H9 (cell line): ENCODE measurements at places on chromosomes 11 and 22. TPM values are rescaled to one million over a fixed set of nuclear protein-coding genes. Genes with fewer than 3 reads are reported as not detected.

MMP27 gene
- not detected in 2 replicates for total RNA-seq

GRCh38 chr11:112797648-112798293, 163.4 kb upstream of the NCAM1 start:
- peak; percentile 82 for DNase-seq

DNA sequence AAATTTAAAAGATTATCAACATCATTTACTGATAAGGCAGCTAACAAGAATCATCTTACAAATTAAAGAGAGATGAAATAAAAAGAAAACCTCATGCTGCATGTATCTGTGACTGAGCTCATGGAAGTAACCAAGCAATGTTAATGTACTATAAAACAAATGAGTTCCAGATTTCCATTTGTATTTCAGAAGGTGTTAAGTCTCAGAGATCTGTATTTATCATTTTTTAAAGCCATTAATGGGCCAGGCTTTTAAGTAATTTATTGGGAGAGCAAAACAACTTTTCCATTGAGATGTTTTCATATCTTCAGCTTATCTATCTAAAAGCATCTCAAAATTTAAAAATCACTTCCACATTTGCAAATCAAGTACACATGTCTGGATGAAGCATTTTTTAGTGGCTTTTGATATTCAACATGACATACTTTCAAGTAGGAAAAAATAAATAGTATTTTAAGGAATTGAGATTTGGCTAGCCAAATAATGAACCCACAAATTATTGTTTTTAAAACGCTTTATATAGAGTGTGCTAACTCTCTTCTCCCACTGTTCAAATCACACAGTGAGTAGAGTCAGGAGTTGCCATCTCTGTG, 17.9 kb upstream of the BBOX1 start:
- no peak for DNase-seq

JHY gene
- total RNA-seq = 0.50 and 0.79 TPM in 2 replicates

CDHR5 gene
- 0.46 TPM in 1 of 2 replicates, not detected in the other for total RNA-seq

RIN1 gene
- total RNA-seq = 5.4 and 5.5 TPM in 2 replicates

GRCh38 chr22:50613291-50613981, 12.8 kb downstream of the MAPK8IP2 start:
- DNase-seq = peak; percentile 74

GRCh38 chr22:27461470-27461869, 340.1 kb downstream of the MN1 start:
- DNase-seq = peak; percentile 85

DNA sequence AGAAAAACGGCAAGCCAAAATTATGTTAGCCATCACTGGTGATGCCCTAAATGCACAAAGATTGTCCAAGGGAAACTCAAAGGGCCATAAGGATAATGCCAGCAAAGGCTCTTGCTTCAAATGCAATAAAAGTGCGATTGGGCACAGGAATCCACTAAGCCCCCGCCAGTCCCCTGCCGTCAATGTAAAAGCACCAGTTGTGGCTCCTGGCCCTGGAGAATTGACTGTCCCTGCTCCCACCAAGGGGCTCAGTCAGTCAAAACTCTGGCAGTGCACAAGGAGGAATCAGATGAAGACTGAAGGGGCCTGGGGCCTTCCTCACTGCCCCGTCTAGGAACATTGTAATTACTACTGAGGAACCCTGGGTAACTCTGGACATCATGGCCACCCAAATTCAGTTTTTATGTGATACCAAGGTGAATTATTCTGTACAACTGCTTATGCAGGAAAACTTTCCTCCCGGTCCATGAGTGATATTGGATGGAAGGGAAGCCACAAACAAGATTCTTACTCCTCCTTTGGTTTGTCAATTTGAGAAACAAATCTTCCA, 85.6 kb downstream of the PIWIL4 start:
- DNase-seq = peak; percentile 54

- no peak for DNase-seq
Observed at GRCh38 chr22:33831651-33832050, 88.6 kb downstream of the LARGE1 start.

SMTNL1 gene
- 0.18 TPM in 1 of 2 replicates, not detected in the other for total RNA-seq

ADM2 gene
- total RNA-seq = 11.4 and 11.9 TPM in 2 replicates

DNA sequence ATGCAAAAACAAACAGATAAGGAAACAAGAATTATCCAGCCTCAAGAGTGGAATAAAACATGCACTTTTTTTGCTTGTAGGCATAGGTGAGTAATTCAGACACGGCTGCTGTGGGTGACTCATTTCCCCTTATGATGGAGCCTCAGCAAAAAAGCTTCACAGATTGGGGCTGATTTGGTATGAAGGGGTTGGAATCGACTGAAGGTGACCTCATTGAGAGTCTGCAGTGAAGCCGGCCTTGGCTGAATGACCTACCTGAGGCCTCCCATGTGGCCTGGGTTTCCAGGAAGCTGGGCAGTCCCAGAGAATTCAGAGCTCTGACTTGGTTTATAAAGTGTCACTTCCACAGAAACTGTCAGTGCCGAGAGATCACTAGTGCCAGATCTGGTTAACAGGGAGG, 34.2 kb upstream of the VPREB1 start:
- no peak for DNase-seq

GRCh38 chr11:111408789-111409727, 30.0 kb upstream of the POU2AF1 start:
- DNase-seq = no peak

GRCh38 chr22:41758231-41758630, 42.2 kb upstream of the CCDC134 start:
- DNase-seq = no peak

DNA sequence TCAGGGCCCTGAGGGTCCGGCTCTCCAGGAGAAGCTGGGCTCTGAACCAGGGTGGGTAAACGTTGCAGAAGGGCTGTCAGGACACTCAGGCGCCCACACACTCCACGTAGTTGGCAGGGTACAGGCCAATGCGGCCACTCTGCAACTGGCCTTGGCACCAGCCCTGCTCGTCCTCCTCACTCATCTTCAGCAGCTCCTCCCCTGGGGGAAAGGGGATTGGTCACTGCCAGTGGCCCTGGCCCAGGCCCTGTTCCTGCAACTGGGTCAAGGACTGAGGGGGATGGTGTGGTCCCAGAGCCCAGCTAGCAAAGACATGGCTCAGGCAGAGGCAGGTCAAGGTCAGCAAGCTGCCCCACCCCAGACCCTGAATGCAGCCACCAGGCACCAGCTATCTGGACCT, 1.2 kb upstream of the ARFGAP2 start:
- no peak for DNase-seq

GRCh38 chr11:125465255-125465654, 30.8 kb downstream of the FEZ1 start:
- no peak for DNase-seq

GRCh38 chr11:126637795-126638175, 282.3 kb downstream of the ST3GAL4 start:
- no peak for DNase-seq

RAD9A gene
- total RNA-seq = 20.9 and 23.8 TPM in 2 replicates

- DNase-seq = no peak
Observed at GRCh38 chr11:46457021-46457420, 65.4 kb upstream of the CHRM4 start.

CYB5R2 gene
- total RNA-seq = 44.5 and 48.0 TPM in 2 replicates

NOX4 gene
- total RNA-seq = 2.3 and 3.0 TPM in 2 replicates

OR5A1 gene
- not detected in 2 replicates for total RNA-seq

DNA sequence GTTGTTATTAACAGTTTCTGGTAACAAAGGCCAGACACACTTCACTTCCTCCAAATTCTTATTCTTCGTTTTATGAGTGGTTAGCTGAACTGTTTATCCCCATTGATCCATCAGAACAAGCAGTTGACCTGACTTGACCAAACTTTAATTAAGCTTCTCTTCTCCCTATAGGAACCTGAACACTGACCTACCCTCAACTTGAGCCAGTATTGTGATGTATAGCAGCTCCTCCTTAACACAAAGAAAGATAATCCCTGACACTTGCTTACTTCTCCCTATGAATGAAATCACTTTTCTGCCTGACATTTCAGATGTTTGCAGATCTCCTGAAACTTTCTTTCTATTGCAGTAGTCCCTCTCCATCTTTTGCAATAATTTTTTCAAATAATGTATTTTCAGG, 41.9 kb downstream of the ANO5 start:
- DNase-seq = peak; percentile 28

ARHGAP42 gene
- total RNA-seq = 35.5 and 39.1 TPM in 2 replicates

DNA sequence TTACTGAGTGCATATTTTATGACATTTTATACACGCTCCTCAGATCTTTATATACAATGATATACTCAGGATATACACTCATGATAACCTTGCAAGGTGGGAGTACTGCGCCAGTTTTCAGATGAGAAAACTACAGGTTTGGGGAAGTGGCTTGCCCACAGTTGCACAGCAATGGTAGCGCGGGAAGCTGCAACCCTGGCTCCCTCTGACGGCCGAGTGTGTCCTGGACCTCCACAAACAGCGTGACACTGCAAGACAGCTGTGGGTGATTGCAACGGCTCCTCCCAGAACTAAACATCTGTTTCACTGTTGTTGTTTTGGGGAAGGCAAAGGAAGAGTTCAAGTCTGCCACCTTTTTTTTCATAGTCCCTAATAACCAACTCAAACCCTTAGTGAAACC, 47.0 kb downstream of the PACSIN2 start:
- no peak for DNase-seq

DNA sequence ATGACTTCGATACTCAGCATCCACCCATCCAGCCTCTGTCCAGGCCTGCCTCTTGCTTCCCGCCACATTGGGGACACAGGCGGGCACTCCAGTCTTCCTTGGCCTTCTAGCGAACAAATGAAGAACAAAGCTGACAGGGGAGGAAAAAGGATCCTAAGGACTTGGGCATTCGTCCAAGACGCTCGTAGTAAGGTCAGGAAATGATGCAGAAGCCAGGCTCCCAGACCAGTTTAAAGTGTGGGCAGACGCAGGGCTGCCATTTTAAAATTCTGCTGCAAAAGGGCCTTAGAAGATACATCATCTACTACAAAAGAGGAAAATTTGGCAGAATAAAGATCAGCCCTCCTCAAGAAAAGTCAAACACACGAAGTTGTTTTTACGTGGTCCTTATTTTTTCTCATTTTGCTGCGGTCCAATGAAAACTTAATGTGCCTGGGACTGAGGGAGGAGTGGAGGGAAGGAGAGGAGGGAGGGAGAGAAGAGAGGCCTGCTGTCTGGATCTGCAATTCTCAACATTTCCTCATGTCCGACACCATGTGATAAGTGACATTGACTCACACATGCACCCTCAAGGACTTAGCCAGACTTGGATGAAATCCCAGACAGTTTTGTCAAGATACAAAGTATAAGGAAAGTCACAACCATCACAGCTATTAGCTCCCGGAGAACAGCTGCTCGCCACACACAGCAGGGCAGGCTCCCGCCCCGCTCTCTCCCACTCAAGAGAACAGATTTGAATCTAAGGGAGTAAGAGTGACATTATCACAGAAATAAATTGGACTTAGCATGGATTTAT, 5.7 kb downstream of the DNAL4 start:
- DNase-seq = no peak

DNA sequence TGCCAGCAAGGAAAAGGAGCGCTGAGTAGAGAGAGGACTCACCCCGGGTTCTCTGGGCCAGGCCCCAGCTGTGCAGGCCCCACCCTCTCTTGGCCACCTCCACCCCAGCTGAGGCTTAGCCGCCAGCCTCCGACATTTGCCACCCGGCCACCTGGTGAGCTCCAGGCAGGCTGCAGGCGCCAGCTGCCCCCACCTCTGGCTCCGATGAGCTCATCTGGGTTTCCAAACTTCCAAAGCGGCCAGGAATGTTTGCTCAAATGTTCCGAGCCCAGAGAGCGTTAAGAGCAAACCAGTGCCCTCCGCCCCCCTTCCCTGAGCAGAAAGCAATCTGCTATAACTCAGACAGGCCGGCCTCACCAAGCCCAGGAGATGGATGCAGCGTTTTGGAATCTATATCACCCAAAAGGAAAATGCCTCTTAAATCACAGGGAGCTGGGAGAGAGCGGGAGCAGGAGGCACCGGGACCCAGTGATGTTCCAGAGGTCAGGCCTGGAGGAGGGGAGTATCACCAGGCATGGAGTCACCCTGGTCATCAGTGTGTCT, 9.1 kb upstream of the MN1 start:
- DNase-seq = no peak

APOL1 gene
- total RNA-seq = 0.13 TPM in 1 of 2 replicates, not detected in the other

DNA sequence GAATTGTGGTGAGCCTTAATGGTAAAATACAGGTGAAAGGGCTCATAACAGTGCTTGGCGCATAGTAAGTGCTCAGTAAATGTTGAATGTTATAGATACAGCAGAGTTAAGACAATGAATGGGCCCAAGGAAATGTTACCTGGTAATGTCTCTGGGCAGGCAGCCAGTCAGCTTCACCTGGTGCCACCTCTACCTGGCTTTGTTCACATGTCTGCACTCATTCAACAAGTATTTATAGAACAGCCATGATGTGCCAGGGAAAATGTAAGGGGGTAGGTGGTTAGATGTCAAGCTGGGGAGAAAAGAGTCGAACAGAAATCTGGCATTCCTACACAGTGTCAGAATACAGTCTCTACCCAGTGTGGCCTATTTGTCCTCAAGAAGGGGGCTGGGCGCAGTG, 238.8 kb upstream of the SYN3 start:
- DNase-seq = no peak

GRCh38 chr22:20264614-20265452, 3.3 kb downstream of the RTN4R start:
- DNase-seq = no peak

GRCh38 chr11:64334764-64335735, 5.0 kb upstream of the CCDC88B start:
- DNase-seq = peak; percentile 76

DNA sequence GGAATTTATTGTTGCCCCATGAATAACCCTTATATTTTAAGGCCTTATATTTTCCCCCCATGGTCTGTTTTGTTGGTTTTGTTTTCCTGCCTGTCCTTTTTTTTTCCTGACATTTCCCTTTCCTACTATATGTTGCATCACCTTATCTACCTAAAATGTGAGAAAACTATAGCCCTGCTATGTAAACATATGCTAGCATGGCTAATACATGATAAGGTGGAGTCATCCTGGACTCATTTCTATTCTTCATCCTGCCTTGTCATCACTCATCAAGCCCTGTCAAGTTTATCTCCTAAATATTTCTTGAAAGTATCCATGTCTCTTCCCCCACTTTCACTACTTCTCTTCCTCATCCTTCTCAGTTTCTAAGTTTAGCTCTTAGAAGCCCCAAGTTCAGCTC, 2168.8 kb upstream of the RAG2 start:
- DNase-seq = no peak

DNA sequence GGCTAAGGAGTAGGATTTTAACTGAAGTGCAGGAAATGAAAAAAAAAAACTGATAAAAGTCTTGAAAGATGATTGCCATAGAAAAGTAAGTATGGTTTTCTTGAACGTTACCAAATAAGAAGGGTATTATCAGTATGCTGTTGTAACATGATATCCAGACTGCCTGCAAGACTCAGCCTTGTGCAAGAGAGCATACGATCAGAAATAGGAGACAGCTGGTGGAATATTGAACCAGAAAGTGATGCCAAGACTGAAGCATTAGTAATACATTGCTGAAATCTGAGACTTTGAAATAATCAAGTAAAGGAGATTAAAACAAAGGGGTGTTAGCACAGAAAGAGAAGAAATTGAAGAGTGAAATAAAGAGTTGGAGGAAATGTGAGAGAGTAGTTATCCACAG, 452.7 kb upstream of the CNTN5 start:
- DNase-seq = no peak

- peak; percentile 60 for DNase-seq
Observed at GRCh38 chr11:62611705-62612365, 740 bp downstream of the EML3 start.

CEND1 gene
- 0.81 and 0.86 TPM in 2 replicates for total RNA-seq
